Natural killer cell treated with Interleukin-12 subunit alpha and Interleukin-12 subunit beta and Interleukin-15 and Interleukin-18, amount 100 ng/mL, for 72 hours (primary cell): ENCODE measurements at places on chromosomes 3 and 15. TPM values are rescaled to one million over a fixed set of nuclear protein-coding genes. Genes with fewer than 3 reads are reported as not detected.

Gene PCLAF
- 47.7 TPM for total RNA-seq

Gene GP5
- 0.24 TPM for total RNA-seq

Gene NR2E3
- total RNA-seq = not detected

Gene LAMB2
- total RNA-seq = not detected

Gene SPESP1
- 0.50 TPM for total RNA-seq

Gene SEMA5B
- not detected for total RNA-seq

Gene SLC9C1
- not detected for total RNA-seq

Gene SPINK8
- not detected for total RNA-seq

Gene PLSCR2
- not detected for total RNA-seq

Gene SCAANT1
- total RNA-seq = 2.6 TPM

Gene C3orf70
- 0.06 TPM for total RNA-seq

Gene HRG
- total RNA-seq = not detected

Gene FETUB
- not detected for total RNA-seq

Gene SENP8
- 1.6 TPM for total RNA-seq

Gene EPHA3
- total RNA-seq = not detected

Gene NANOGP8
- not detected for total RNA-seq

Gene MYO5A
- 42.4 TPM for total RNA-seq

Gene GRK7
- total RNA-seq = not detected
